ENCODE measurements at places on chromosomes 6 and 20.

DNA sequence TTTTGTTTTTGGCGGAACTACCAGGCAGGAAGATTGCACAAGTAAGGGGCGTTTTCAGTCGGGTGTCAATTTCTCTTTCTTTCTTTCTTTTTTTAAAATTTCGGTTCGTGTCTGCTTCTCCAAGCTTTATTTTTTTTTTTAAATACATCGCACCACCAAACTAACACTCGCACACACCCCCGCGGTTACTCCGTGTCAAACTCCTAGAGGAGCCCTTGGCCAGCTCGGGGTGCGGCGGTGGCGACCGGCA lies 338 bp downstream of the UTRN start:
- DNase-seq = no peak

- DNase-seq = no peak
Observed at GRCh38 chr6:53944543-53944942, 149.7 kb downstream of the LRRC1 start.

DNA sequence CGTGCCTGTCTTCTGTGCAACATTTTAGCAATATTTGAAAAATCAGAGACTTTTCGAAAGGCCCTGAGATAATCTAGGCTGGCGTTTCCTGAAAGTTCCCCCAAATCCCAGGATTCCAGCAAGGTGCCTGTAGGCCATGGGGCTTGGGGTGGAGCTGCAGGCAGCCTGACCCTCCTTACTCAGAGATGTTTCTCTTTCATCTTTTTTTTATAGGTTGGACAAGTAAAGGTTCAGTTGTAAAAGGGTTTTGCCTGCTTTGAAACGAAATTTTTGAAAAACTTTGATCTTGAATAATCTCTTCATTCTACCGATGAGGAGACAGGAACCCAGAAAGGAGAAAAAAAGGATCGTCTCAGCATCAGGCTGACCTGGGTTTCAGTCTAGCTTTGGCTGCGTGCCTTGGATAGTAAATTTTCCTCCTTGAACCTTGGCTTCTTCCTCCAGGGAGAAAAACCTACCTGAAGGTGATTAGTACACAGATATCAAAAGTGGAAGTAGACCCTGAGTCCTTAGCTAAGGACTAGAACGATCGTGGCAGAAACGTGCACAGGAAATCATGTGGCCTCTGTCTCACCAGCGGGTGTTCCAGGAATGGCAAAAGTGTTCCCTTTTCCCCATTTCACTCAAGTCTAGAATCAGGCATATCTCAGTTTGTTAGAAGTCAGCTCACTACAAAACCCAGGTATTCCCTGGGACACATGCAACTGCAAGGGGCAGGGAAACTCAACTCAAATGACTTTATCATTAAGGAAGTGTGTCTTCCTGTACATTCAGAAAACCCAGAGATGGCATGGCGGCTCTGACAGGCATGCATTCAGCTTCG lies 128.2 kb upstream of the PTPN1 start:
- no peak for DNase-seq

GRCh38 chr6:143963158-143963919 lies 44.7 kb downstream of the PLAGL1 start:
- no peak for DNase-seq

GRCh38 chr20:18197382-18198070 lies 59.9 kb downstream of the KAT14 start:
- DNase-seq = no peak

Measured in CD8-positive, alpha-beta T cell (primary cell).